ENCODE measurements at places on chromosomes 7 and 10. TPM values are rescaled to one million over a fixed set of nuclear protein-coding genes. Genes with fewer than 3 reads are reported as not detected.

The LFNG gene
- 27.0 TPM for total RNA-seq

The WIPF3 gene
- 0.59 TPM for total RNA-seq

The FZD1 gene
- total RNA-seq, result 15.9 TPM

The STOX1 gene
- 5.7 TPM for total RNA-seq

The COL28A1 gene
- 9.0 TPM for total RNA-seq

The HABP2 gene
- not detected for total RNA-seq

The MACC1 gene
- total RNA-seq, result 7.1 TPM
